ENCODE measurements at places on chromosomes 1 and 21.

DNA sequence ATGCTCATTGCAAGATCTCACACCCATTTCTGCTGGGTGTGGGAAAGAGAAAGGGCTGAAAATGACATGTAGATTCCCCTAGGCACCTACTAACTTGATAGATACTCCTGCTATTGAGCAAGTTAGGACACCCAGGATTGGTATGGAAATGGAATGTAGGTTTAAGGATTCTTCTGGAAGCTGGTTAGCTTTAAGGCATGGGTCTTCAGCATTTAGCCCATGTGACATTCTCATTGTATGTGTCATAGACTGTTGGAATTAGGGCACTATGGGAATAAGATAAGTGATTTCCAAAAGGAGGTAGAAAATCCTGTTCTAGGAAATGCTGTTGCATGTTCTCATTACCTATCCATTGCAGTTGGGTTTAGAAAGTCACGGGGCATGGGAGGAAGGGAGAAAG, 76.2 kb downstream of the DISC1 start:
- DNase-seq: no peak

DNA sequence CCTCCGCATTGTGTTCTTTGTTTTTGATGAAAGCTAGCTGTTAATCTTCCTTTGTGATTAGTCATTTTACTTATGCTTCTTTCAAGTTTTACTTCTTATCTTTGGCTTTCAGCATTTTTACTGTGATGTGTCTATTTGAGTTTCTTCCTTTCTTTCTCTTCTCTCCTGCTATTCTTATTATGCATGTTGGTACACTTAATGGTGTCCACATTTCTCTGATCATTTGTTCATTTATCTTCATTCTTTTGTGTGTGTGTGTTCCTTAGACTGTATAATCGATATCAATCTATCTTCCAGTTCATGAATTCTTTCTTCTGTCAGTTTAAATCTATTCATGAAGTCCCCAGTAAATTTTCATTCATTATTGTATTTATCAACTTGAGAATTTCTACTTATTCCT, 1650.3 kb downstream of the BRINP3 start:
- DNase-seq: no peak

- DNase-seq: no peak
Observed at GRCh38 chr1:173213665-173214064, 6.5 kb upstream of the TNFSF4 start.

DNA sequence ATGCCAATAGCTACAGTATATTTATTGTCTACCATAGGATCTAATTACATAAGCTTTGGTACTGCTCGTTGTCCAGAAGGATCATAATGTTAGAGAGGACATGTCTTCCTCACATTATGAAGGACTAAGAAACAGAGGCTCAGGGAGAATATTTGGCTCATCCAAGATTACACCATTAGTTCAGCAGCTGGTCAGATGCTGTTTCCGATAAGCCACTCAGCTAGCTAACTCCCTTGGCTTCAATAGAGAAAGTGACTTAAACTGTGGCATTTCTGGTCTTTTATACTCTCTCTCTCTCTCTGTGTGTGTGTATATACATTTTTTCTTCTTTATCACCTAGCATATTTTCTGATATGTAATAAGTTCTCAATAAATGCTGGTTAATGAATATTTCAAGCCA, 70.4 kb downstream of the DDR2 start:
- DNase-seq: no peak

- DNase-seq: no peak
Observed at GRCh38 chr1:246482805-246483568, 24.1 kb downstream of the SMYD3 start.
